ENCODE measurements at places on chromosomes 6 and 20. TPM values are rescaled to one million over a fixed set of nuclear protein-coding genes. Genes with fewer than 3 reads are reported as not detected.

RUNX2 gene
- 3.2 TPM for total RNA-seq

IRAK1BP1 gene
- 5.4 TPM for total RNA-seq

PRPF6 gene
- total RNA-seq: 65.7 TPM

OPRL1 gene
- 1.1 TPM for total RNA-seq

SENP6 gene
- total RNA-seq: 88.5 TPM

LY6G6F gene
- total RNA-seq: not detected

STX11 gene
- total RNA-seq: 0.77 TPM

LTB gene
- total RNA-seq: not detected

ZNF343 gene
- total RNA-seq: 12.7 TPM

KATNA1 gene
- 41.4 TPM for total RNA-seq
